ENCODE measurements at places on chromosomes 5 and 9.

DNA sequence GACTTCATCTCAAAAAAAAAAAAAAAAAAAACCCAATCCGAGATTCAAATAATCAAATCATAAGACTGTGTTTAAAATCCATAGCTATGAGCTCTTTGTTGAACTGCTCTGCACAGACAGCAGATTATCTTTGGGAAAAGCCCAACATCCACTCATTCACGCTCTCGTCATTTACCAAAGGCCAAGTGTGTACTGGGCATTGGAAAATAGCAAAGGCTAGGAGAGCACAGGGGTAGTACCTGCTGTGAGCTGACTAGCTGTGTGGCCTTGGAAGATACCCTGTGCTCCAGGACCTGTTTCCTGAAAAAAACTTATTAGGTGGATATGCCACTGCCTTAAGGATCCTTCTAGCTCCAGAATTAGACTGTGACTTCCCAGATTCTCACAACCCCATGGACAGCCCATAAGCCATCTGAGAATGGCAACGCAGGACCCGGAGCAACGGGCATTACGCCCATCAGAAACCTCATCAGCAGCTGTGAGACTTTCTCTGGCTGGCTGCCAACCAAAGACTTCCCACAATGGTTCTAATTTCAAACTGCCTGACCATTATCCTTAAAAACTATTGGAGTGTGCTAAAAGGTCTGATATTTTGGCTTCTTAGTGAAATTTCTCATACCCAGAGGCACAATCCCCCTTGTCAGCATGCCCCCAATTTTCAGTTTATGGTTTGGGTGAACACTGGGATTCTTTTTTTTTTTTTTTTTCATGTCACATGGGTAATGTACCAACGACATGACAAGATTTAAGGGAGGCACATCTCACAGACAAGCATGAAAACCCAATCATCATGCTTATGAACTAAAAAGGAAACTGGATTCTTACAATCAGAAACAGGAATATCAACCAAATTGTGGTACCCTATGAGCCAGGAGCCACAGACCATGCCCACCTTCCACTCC lies 16.8 kb downstream of the SERINC5 start:
- peak; percentile 88 for DNase-seq

DNA sequence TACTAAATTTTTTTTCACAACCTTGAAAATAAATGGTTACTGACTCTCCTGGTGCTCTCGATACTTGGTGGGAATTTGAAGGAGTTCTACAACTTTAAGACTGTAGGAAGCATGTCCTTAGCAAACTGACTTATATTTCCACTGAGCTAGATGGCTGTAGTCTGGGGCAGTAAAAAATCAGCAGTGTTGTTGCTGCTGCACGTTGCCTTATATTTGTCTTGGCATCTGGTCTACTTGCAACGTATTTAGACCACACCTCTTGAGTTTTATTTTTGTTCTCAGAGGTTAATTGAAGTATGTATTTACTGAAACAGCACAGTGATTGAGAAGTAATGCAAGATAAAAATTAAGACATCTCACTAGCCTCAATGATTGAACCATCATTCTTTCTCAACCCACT lies 76.3 kb downstream of the ERMP1 start:
- no peak for DNase-seq

- no peak for DNase-seq
These were observed 1.9 kb upstream of the ABO start for GRCh38 chr9:133276923-133277322.

DNA sequence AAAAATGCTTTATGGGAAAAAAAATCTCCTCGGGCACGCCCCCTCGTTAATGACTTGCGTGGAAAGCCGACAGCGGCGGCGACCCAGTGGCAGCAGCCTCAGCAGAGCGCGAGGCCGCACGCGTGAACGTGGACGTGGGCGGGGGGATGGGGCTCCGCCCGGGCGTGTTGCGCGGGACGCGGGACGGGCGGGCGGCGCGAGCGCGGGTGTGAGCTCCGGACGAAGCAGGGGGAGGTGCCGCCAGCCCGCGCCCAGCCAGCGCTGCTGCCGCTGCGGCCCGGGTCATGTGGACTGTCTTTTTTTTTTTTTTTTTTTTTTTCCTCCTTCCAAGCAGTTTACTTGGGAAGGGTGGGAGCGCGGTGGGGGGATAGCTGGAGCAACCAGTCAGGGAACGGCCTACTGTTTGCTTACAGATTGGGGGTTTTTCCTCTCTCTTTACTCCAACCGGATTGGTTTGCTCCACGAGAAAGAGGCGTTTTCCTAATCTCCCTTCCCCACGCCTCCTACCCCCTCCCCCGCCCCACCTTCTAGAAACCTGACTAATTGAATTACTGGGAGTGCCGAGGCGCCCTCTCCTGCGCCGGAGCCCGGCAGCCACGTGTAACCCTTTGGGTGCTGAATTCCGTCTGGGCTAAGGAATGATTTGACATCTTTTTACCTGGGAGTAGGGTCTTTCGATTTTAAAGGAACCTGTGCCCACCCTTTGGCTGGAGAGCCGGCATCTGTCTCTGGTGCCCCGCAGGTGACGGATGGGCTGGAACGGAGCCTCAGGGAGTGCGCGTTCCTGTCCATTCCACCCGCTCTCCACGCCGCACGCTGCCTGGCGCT lies 1.7 kb upstream of the EFNA5 start:
- no peak for DNase-seq

GRCh38 chr9:127118597-127119319 lies 3.7 kb downstream of the ANGPTL2 start:
- no peak for DNase-seq

- DNase-seq = peak; percentile 72
These were observed 1.5 kb downstream of the NDFIP1 start for GRCh38 chr5:142110046-142110531.

GRCh38 chr5:543755-544674 lies 19.8 kb upstream of the SLC9A3 start:
- no peak for DNase-seq

- DNase-seq = no peak
These were observed 682.8 kb upstream of the WWC1 start for GRCh38 chr5:167608390-167609272.

DNA sequence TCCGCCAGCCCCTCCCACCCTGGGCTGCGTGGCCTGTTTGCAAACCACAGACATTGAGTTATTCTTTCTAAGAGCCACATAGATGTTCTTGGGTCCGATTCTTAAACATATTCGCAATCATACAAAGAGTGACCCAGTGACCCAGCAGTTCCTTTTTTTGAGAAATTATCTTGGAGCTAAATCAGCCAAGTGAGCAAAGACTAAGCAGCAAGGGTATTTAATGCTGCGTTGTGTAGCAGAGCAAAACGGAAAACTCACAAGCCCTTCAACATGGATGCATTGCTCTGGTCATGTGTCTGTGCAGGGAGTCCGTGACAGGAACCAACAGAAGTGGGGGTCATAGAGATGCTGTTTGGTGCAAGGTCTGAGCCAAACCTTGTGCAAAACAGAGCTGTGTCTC lies 95.6 kb downstream of the OLFM1 start:
- no peak for DNase-seq

DNA sequence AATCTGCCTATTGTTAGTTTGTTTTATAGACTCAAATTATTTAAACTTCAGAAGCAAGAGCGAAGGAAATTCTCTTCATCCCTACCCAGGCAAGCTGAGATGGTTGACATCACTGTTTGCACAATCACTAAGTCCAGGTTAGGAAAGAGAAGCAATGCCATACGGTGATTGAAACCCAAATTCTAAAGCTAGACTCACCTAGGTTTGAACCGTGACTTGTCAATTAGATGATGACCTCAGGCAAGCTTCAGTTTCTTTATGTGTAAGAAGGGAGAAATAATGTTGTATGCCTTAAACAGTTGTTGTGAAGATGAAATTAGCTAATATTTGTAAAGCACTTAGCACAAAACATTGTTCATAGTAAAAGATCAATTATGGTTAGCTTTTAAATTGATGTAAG lies 96.5 kb upstream of the ANKRD55 start:
- no peak for DNase-seq

GRCh38 chr5:82809420-82810143 lies 267.6 kb downstream of the TMEM167A start:
- no peak for DNase-seq

DNA sequence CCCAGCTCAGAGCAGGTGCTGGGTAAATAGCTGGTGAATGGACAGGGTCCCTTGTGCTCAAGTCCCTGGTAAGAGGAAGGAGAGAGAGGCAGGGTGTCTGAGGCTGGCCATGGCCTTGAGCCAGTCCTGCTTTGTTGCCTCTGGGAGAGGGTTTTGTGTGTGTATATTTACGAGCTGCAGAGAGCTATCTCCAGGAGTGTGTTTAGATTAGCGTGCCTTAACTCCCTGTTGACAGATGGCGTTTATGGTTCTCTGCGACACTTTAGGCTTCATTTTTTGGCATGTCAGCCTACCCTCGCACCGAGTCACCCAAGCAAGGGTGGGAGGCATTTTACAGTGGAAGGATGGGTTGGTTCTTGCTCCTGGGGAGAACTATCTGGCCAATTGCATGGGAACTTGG lies 22.2 kb downstream of the HMCN2 start:
- no peak for DNase-seq

DNA sequence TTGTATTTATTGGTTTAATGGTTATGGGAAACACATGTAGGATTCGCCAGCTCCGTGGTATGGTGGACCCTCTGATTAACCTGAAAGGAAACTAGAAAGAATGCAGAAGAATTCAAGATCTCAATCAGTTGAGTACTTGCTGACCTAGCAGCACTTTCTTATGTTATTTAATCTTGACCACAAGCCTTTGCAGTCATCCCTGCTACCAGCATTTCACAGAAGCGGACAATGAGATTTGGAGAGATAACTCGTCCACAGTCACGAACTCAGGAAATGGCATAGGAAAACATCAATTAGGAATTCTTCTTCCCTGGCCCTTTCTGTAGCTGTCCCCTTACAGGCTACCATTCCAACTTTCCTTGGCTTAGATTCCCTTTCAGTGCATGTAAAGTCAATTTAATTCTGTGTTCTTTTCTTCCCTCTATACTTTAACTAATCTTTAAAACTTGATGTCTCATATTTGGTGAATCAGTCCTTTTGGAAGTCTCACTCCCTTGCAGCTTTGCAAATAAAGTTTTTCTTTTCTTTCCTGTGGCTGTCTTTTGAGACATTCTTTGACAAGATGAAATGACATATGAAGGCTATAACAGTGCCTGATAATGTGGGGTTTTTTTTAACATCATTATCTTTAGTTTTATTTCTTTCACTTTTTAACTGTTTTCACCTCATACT lies 1.3 kb upstream of the SLC44A1 start:
- DNase-seq = peak; percentile 51

GRCh38 chr9:37511016-37512010 lies 25.6 kb downstream of the POLR1E start:
- DNase-seq = peak; percentile 29

DNA sequence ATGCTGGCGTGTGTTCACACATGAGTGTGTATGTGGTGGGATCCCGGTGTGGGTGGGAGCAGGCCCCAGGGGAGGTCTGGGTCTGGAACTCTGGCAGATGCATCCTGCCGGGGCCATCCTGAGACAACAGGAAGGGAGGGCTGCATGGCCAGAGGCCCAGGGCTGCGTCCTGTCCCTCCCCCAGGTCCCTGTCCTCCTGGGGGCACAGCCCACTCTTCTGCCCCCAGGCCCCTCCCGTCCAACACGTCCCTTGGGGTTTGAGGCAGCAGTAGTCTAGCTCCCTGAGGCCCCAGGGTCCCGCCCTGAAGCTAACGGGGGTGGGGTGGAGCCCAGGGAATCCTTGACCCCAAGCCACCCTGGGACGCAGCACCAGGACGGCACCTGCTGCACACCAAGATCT lies 16.6 kb downstream of the FLT4 start:
- DNase-seq = no peak

- DNase-seq = no peak
These were observed 14.5 kb upstream of the TGFBI start for GRCh38 chr5:136014049-136015002.

DNA sequence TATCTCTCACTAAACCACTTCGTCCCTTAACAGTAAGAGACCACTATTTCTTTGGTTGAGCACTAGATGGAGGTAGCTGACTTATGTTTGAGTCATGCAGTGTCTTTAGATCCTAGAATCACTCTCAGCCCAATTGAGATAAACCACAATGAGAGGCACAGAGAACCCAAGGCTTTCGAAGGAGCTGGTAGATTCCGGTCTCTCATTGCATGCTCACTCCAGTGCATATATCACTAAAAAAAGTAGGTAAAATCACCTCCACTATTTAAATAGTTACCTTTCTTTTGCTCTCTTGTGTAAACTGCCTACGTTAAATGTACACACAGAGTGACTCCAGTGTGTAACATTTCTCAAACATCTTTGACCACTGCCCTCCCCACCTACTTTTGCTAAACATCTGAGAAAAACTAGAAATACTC lies 27.6 kb downstream of the ACTL7A start:
- peak; percentile 25 for DNase-seq

Measured in hematopoietic multipotent progenitor cell treated with erythropoietin and hydrocortisone succinate and interleukin-3 and kit ligand, for 8 days (in vitro differentiated cells).